ENCODE measurements at places on chromosomes 12 and 14. TPM values are rescaled to one million over a fixed set of nuclear protein-coding genes. Genes with fewer than 3 reads are reported as not detected.

DNA sequence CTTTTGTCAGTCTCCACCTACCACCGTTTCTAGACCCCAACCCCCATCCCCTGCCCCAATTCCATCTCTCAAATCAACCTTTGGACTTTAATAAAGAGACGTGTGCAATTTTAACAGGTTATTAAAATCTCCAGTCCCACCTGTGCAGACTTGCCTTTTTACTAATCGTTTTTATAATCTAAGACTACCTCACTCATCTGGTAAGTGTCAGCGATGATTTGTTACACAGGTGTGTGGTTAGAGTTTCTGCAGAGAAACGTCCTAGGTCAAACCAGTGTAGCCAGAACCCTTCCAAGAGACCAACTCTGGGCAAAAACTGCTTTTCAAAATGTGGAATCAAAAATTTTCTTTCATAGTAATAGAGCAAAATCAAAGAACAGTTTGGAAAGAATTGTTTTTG lies 60.4 kb upstream of the PELI2 start:
- peaks cover 22% of the 10 kb centered on the region for H3K27me3 ChIP-seq
- DNase-seq = no peak
- H3K27ac ChIP-seq = no peak overlapping the region
- no peaks in the 10 kb centered on the region for H3K36me3 ChIP-seq
- no peaks in the 10 kb centered on the region for H3K4me1 ChIP-seq

- peaks cover 12% of the 10 kb centered on the region for H3K4me1 ChIP-seq
- no peaks in the 10 kb centered on the region for H3K27me3 ChIP-seq
- no peak overlapping the region for H3K4me3 ChIP-seq
- no peak overlapping the region for H3K27ac ChIP-seq
- no peak for DNase-seq
These were observed 393.1 kb upstream of the RGS6 start for GRCh38 chr14:71538938-71539649.

GRCh38 chr14:47590767-47591495 lies 84.5 kb downstream of the MDGA2 start:
- no peak for DNase-seq
- no peaks in the 10 kb centered on the region for H3K27me3 ChIP-seq
- no peak overlapping the region for H3K27ac ChIP-seq
- peaks cover 1% of the 10 kb centered on the region for H3K36me3 ChIP-seq

GRCh38 chr12:102376181-102376747 lies 104.1 kb downstream of the IGF1 start:
- H3K27ac ChIP-seq = no peak overlapping the region
- no peak overlapping the region for H3K4me3 ChIP-seq
- H3K4me1 ChIP-seq = peaks cover 13% of the 10 kb centered on the region
- H3K27me3 ChIP-seq = peaks cover 14% of the 10 kb centered on the region

DNA sequence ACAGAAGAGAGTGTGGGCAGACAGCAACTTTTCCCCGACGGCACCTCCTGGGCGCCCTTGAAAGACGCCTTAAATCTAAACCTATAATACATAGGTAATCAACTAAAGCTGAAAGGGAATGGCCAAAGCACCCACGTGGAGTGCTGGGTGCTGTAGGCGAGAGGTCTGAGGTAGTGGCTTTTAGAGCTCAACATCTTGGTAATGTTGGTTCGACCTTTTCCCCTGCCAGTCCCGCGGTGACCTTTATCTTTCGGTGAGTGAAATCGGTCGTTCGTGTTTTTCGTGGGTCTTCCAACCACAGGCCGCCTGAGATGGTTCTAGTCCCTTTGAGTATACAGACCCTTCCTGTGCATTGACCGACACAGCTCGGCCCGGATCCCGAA lies 9.1 kb downstream of the OR6S1 start:
- H3K27me3 ChIP-seq = peaks cover 50% of the 10 kb centered on the region
- peak overlapping the region; percentile 99 for H3K27ac ChIP-seq
- peak; percentile 41 for DNase-seq
- H3K36me3 ChIP-seq = no peaks in the 10 kb centered on the region
- H3K4me3 ChIP-seq = peak overlapping the region; percentile 92
- H3K4me1 ChIP-seq = peaks cover 45% of the 10 kb centered on the region

GRCh38 chr12:127981875-127982274 lies 285.1 kb upstream of the TMEM132C start:
- H3K27ac ChIP-seq = no peak overlapping the region
- no peaks in the 10 kb centered on the region for H3K4me1 ChIP-seq
- H3K27me3 ChIP-seq = no peaks in the 10 kb centered on the region

DNA sequence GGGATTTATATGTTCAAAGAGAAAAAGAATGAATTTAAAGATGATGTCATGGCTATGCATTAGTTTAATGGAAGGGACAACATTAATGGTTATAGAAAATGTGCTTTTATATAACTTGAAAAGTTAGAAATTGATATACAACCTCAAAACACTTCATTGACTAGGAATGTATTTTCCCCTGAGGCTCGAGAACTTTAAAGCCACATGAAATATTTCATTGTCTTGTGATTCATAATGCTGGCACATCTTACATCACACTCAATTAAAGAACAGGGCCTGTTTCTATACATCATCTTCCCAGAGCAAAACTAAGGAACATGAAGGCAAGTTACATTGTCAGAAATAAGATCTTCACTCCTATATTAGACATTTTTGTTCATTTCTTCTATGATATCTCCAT lies 35.2 kb upstream of the PAWR start:
- H3K4me1 ChIP-seq = no peaks in the 10 kb centered on the region
- peaks cover 7% of the 10 kb centered on the region for H3K27me3 ChIP-seq
- DNase-seq = no peak
- no peak overlapping the region for H3K4me3 ChIP-seq
- no peaks in the 10 kb centered on the region for H3K36me3 ChIP-seq

- H3K36me3 ChIP-seq = no peaks in the 10 kb centered on the region
- peaks cover 17% of the 10 kb centered on the region for H3K27me3 ChIP-seq
- no peaks in the 10 kb centered on the region for H3K4me1 ChIP-seq
- DNase-seq = no peak
These were observed 47.6 kb upstream of the ASPG start for GRCh38 chr14:104037903-104038302.

- H3K27me3 ChIP-seq = no peaks in the 10 kb centered on the region
- no peaks in the 10 kb centered on the region for H3K36me3 ChIP-seq
- no peak for DNase-seq
- no peak overlapping the region for H3K4me3 ChIP-seq
These were observed 42.8 kb upstream of the CORO1C start for GRCh38 chr12:108773798-108774788.

- H3K27me3 ChIP-seq = no peaks in the 10 kb centered on the region
- no peak overlapping the region for H3K4me3 ChIP-seq
- H3K4me1 ChIP-seq = peaks cover 22% of the 10 kb centered on the region
These were observed 43.7 kb downstream of the DUSP16 start for GRCh38 chr12:12518919-12519318.

DNA sequence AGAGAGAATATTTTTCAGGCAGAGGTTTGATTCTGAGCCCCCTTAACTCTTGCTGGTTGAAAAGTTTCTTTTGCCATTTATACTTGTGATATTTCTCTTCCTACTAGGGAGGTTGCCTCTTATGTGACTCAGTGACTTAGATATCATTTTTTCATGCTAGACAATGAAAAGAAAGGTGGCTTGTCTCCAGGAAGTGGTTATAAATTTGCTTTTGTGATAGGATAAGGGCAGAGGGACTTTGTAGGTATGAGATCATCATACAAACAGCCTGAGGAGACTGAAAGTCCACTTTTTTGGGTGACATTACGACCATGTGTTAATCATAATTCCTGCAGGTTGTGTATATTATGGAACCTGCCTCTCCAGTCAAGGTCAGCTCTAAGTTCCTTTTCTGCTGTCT lies 35.8 kb downstream of the ACSM4 start:
- H3K4me1 ChIP-seq = no peaks in the 10 kb centered on the region
- no peaks in the 10 kb centered on the region for H3K27me3 ChIP-seq
- peaks cover 1% of the 10 kb centered on the region for H3K36me3 ChIP-seq
- H3K4me3 ChIP-seq = no peak overlapping the region
- peak overlapping the region; percentile 30 for H3K27ac ChIP-seq
- no peak for DNase-seq

DNA sequence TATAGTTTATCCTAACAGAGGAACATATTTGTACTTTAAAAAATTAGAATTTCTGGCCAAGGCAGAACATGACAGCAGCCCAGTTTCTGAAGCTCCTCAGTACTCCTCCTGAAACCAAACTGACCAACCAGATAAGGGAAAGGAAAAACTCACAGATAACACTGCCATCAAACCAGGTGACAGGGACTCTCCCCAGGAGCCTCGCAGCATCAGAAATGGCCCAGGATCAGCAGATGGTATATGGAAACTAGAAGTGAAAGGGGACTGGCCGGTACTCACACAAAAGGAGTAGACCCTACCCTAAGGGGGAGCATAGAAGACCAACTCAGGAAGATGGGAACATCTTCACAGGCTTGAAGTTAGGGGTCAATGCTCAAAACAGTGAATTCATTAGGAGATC lies 22.0 kb downstream of the GALC start:
- no peaks in the 10 kb centered on the region for H3K4me1 ChIP-seq
- no peak overlapping the region for H3K27ac ChIP-seq
- no peaks in the 10 kb centered on the region for H3K27me3 ChIP-seq
- no peak for DNase-seq
- H3K4me3 ChIP-seq = no peak overlapping the region

DNA sequence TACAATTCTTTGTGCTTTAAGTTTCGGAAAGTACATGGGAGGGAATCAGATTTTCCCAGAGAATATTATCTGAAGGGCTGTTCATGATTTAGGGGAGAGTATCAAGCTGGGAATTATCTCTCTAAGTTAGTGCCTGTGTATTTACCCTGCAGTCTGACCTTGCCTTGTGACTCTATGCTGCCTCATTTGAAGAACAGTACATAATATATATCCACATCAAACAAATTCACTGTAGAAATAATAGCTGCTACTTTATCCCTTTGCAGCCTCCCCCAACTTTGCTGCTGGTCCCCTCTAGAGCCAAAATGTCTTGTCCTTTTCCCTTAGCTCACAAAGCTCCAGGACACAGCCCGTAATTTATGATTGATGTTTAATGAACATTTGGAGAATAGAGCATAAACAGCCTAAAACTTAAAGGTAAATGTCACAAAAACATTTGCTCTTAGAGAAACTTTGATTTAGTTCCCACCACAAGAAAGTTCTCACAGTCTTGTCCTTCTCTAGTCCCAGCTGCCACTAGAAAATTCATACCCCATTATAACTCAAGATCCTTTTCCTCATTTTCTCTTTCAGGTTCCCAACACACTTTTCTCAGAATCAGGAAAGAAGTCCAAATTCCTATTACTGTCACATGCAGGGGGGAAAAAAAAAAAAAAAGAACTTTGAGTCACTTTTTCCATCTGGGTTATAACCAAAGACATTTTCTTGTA lies 1009.6 kb downstream of the FLRT2 start:
- no peak overlapping the region for H3K4me3 ChIP-seq
- no peak for DNase-seq
- no peaks in the 10 kb centered on the region for H3K27me3 ChIP-seq
- no peaks in the 10 kb centered on the region for H3K36me3 ChIP-seq
- no peaks in the 10 kb centered on the region for H3K4me1 ChIP-seq

DNA sequence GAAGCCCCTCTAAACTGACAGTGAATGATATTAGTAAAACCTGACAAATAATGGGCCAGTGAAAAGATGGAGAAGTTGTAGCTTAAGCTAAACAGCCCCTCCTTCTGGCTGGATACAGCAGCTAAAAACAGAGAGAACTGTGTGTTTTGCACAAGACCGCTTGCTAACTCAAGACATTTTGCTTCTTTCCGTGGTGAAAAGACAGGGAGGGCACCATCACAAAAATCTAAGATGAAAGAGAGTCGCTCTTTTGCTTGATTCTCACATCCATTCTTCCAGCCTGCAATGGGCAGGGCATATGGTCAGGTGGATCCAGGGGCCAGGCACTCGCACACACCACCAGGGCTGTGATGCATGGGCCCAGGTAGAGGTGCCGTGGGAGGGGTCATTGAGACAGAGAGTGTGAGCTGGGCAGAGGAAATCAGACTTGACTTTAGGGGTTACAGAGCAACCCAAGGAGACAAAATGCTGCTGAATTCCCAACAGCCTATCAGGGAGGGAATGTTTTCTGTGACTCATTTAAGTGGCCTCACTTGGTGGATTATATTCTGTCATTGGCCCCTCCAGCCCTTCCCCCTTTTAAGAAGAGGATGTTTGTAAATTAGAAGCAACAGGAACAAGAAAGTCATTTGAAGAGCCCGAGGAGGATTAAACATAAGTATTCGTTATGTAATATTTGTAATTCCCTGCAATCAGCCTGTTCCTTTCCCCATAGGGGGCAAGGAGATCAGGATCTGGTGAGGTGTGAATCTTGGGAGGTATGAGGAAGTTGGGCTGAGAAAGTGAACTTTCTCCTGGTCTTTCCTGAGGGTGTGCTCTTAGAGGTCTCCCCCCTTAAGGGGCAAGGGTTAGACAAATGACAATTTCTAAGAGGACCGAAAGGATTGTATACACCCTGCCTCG lies 12.3 kb downstream of the EMP1 start:
- no peaks in the 10 kb centered on the region for H3K27me3 ChIP-seq
- DNase-seq = no peak
- H3K4me3 ChIP-seq = no peak overlapping the region
- H3K4me1 ChIP-seq = peaks cover 55% of the 10 kb centered on the region
- H3K36me3 ChIP-seq = no peaks in the 10 kb centered on the region

- peaks cover 50% of the 10 kb centered on the region for H3K4me1 ChIP-seq
- no peak overlapping the region for H3K4me3 ChIP-seq
These were observed 446.9 kb downstream of the PCNX1 start for GRCh38 chr14:71354142-71354541.

Gene CD9
- total RNA-seq = 6.1 TPM

Gene STXBP6
- not detected for total RNA-seq

Gene ARG2
- 8.5 TPM for total RNA-seq

Gene ADAM21
- total RNA-seq = not detected

Gene KRT83
- total RNA-seq = not detected

Gene GALNT6
- total RNA-seq = 13.0 TPM

Gene OTUB2
- 1.9 TPM for total RNA-seq

Gene FBLN5
- total RNA-seq = 5.6 TPM

Gene XPOT
- 325 TPM for total RNA-seq
